RPMI7951 (cell line): ENCODE measurements at places on chromosomes 16 and 17.

GRCh38 chr16:1265090-1265630, 9.3 kb downstream of the TPSD1 start:
- no peak for DNase-seq

- DNase-seq, result no peak
Measured at GRCh38 chr16:64182985-64183384, 938.9 kb downstream of the CDH11 start.

DNA sequence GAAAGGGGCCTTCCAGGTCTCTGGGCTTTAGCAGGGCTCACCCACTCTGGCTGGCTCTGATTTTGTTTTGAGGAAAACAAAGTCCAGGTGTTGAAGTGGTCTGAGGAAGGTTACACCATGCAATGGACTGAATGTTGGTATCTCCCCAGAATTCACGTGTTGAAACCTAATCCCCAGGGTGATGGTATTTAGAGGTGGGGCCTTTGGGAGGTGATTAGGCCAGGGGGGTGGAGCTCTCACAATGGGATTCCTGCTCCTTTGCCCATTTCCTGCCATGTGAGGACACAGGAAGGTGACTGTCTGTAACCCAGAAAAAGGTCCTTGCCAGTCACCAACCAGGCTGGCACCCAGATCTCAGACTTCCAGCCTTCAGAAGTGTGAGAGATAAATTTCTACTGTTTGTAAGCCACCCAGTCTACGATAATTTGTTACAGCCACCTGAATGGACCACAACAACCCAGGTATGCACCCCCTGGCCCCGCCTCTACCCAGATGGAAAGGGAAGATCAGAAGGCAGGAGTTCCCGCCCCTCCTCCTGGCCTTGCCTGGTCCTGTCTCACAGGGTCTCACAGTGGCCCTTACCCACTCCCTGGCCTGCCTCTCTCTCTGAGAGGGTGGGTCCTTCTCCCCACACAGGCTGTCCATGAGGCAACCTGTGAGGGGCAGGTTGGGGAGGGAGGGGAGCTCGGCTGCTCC, 32.0 kb downstream of the LRRC75A start:
- DNase-seq, result no peak

DNA sequence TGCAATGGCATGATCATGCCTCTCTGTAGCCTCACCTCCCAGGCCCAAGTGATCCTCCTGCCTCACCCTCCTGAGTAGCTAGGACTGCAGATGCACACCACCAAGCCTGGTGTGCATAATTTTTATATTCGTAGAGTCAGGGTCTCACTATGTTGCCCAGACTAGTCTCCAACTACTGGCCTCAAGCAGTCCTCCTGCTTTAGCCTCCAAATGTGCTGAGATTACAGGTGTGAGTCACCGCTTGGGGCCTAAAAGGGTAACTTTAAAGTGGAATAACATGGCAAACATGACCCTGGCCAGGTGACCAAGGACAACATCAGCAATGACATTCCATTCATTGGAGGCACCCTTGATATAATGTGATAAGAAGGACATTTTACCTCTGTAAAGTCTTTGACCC, 26.1 kb downstream of the HSBP1 start:
- no peak for DNase-seq

GRCh38 chr17:74871356-74872076, 1.3 kb downstream of the FDXR start:
- no peak for DNase-seq

DNA sequence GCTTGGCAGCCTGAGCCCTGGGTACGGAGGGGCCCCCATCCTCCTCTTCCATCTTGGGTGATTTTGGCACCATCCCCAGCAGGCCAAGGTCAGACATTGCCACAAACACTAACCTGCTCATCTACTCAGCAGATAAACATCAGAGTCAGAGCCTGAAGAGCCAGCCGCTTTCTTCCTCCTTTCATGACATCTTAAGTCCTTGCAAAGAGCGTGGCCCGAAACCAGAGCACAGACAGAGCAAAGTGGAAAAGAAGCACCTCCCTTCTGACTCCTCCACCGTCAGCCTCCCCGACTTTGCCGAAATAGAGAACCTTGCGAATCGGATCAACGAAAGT, 60.4 kb upstream of the RPH3AL start:
- DNase-seq, result no peak

DNA sequence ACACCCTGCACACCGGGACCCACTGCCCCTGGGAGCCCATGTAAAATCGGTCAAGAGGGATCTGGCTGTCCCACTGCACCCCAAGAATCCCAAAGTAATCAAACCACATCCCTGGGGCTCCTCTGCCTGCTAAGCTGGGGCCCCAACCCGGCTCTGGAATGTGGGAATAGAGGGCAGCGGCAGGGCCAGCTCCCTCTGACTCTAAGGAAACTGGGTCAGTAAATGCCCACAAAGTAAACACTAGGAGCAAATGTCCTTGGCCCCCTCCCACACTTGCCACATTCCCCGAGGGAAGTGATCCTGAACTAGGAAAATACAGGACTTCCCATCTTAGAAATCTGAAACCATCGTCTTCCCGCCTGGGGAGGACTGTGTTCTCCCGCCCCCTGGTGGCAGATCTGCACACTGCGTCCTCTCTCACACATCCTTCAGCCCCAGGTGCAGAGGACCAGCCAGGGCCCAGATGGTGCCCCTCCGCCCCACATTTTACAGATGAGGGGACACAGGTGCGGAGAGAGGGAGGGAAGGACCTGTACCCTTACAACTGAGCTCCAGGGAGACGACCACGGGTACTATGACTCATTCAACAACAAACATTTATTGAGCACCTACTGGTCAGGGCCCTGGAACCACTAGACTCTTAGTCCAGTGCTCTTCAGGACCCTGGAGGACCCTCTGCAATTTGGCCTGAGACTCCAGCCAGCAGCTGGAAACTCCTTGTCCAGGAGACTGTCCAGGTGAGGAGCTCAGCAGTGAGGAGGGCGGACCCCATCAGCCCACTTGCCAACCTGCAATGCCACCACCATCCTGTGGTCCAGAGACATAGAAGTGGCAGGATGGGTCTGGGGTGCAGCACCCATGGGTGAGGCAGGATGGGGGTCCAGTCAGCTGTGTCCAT, 10.1 kb downstream of the P3H4 start:
- peak; percentile 66 for DNase-seq

DNA sequence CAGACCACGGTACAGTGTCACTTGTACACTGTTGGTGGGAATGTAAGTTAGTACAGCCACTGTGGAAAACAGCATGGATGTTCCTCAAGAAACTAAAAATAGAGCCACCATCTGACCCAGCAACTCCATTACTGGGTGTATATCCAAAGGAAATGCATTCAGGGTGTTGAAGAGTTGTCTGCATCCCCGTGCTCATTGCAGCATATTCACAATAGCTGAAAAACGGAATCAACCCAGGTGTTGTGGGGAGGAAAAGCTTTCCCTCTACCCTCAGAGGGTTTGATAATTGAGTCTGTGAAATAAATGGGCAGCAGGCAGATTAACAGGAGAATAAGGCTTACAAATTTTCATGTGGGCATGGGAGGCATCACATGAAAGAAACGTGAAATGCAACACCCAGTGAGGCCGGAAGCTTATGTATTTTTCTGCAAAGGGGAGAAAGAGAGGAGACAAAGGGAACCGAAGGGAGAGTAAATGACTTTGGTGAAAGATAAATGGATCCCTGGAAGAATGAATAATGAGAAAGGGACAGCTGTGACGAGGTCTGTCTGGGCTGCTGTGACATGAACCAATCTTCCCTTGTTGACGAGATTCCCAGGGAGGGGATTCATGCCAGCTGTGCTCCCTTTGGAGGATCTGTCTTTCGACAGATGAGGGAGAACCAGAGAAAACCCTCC, 106.2 kb downstream of the KCNJ12 start:
- no peak for DNase-seq

GRCh38 chr16:12524658-12525057, 279.0 kb downstream of the CPPED1 start:
- no peak for DNase-seq

DNA sequence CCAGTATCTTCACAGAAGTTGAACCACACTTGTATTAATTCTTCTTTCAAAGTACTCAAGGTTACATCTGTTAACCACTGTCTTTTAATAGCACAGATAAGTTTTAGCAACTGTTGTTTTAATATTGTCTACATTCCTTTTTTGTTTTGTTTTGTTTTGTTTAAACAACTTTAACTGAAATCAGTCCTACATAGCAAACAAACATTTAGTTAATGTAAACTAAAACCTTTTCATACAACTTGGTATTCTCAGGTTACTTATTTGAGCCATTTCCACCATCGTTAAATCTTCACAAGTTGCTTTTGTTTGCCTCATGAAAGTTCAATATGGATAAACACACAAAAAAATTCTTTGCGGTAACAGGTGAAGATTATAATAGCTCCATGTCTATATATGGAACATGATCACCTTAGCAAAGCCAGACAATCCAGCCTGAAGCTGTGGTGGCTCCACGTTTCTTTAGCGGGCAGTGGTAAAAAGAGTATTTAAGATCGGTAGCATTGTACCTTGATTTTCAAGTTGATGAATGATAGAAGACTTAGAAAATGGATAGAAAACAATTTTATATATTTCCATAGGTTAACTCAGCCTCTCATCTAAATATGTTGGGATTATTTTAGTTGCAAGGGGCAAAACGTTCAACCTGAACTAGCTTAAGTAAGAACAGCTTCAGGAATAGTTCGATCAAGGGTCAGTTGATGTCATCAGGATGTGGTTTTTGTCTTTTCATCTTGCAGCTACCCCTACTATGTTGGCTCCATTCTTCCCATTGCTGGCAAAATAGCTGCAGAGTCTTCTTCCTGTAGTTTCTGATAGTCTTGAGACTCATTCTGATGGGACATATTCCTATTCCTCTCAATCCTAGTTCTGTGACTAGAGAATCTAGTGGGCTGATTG, 182.8 kb downstream of the FTO start:
- DNase-seq, result no peak

DNA sequence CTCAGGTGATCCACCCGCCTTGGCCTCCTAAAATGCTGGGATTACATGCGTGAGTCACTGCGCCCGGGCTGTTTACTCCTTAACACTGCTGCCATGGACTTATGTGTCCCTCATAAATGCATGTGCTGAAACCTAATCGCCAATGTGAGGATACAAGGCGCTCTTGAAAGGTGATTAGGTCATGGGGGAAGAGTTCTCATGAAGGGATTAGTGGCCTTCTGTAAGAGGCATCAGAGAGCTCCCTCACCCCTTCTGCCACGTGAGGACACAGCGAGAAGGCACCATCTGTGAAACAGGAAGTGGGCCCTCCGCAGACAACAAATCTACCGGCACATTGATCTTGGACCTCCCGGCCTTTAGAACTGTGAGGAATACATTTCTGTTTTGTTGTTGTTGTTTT, 19.1 kb downstream of the ITPRIPL2 start:
- DNase-seq, result no peak

GRCh38 chr17:76530811-76531485, 6.6 kb downstream of the CYGB start:
- DNase-seq, result no peak
